Fibroblast of skin of back (primary cell): ENCODE measurements at places on chromosomes 11 and 22.

DNA sequence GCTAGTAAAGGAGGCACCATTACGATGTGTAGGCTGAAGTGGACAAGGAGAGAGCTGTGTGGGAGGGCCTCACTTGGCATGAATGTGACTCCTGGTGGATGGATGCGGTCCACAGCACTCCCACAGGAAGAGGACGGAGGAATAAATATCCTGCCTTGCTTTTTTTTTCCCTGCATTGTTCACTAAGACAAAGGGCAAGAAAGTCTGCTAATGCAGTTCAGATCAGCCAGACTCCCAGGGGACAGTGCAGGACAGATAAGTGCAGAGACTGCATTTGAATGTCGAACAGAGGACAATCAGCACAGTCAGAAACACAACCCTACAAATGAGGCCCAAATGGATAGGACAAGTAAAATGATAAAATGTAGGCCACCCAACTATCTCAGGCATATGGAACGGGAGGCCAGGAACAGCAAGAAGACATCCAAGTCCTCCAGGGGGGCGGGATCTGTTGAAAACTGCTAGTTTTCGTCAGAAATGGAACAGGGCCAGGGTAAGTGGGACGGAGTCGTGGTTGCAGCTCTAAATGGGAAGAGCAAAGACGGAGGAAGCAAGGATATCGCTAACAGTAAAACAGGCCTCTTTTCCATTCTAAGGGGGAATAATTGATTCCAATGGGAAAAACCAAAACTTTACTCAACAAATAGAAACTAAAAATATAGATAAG, 25.2 kb upstream of the OR8B8 start:
- DNase-seq = no peak

DNA sequence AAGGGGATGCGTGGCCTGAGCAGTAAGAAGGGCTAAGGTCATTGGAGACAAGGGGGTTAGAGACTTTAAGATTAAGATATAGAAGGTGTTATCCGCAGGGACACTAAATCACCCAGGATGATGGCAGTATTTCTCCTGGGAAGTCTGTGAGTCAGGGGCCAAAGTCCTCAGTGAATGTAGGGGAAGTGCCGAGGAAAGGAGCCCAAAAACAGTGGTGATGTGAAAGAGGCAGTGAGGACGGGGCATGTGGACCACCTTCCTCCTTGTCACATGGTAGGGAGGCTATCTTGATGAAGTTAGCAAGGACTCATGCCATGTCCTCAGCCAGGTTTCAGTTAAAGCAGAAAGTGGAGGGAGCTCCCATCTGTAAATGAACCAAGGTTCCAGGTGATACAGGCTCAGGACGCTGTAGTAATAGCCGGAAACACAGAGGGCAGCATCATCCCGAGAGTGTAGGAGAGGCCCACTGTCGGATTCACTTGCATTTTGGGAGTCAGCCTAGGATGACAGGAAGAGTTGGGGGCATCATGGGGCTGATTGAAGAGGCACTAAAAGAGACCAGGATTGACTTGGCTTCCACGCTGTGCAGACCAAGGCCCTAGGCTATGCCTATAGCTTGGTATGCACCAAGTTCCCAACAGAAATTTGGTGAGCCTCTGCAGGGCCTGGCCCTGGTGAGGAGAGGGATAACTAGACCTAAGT, 33.5 kb downstream of the WEE1 start:
- DNase-seq = no peak

GRCh38 chr11:132601875-132602274, 930.4 kb downstream of the OPCML start:
- DNase-seq = peak; percentile 75

DNA sequence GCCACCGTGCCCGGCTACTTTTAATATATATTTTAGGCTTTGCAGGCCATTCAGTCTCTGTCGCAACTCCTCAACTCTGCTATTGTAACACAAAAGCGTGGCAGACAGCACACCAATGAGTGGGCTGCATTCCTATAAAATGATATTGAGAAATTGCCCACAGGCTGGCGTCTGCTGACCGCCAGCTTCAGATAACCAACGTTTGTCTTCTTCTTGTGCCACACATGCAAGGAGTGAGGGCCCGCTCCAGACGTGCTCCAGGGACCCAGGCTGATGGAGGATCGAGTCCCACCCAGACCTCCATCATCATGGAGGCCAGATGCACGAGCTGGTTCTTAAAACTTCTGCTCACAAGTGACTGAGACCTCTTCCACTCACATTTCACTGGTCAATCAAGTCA, 35.4 kb upstream of the LINC01488 start:
- DNase-seq = no peak

- DNase-seq = no peak
These were observed 227.8 kb downstream of the ETS1 start for GRCh38 chr11:128359515-128359914.

DNA sequence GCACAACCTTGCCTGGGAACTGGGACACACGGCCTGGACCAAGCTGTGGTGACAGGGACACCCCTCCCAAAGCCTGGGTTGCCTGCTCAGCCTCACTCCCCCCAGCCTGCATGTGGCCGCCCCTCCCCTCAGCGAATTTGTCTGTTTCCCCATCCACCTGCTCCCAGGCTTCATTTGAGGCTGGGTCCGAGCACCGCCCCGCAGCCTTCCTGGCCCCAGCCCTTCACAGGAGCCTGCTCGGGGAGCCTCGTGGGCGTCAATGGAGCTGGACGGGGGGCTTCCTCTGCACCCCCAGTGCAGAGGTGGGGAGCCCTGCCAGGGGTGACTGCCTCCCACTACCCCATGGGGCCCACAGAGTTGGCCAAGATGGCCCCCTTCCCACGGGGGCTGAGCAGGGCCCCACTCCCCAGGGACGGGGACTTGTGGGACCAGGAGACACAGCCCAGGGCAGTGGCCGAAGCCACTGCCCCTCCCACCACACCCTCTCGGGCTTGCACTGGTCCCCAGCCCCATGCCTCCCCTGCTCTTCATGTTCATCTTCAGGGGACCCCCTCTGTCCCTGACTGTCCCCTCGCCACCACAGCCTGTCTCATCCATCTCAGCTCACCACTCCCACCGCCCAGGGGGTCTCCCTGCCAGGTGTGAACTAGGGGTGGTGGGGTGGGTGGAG, 91.7 kb downstream of the WNT7B start:
- no peak for DNase-seq

- DNase-seq = peak; percentile 43
These were observed at the start of gene LRP4 for GRCh38 chr11:46918083-46918787. LRP4 (minus strand) TSS chr11:46918550; CDS start chr11:46918379, 171 bp downstream.

GRCh38 chr11:64353715-64354506, 5.1 kb upstream of the RPS6KA4 start:
- no peak for DNase-seq

GRCh38 chr11:9982127-9982795, 311.8 kb downstream of the SBF2 start:
- peak; percentile 75 for DNase-seq

GRCh38 chr22:47056776-47057470, 294.5 kb downstream of the TBC1D22A start:
- DNase-seq = no peak

DNA sequence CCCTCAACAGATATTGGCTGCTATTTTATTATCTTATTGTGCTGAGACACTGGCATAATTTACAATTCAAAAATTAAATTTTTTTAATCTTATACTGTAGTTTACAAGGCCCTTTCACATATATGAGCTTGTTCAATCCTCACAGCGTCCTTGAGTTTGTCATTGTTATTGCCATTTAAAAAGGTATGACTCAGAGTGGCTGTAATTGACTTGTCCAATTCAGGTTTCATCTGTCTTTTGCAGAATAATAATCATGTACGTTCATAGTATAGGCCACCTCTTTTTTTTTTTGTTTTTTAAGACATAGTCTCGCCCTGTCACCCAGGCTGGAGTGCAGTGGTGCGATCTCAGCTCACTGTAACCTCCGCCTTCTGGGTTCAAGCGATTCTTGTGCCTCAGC, 11.5 kb downstream of the PTPRJ start:
- DNase-seq = no peak

- DNase-seq = peak; percentile 50
These were observed 82.6 kb downstream of the LRRC32 start for GRCh38 chr11:76587820-76588454.

DNA sequence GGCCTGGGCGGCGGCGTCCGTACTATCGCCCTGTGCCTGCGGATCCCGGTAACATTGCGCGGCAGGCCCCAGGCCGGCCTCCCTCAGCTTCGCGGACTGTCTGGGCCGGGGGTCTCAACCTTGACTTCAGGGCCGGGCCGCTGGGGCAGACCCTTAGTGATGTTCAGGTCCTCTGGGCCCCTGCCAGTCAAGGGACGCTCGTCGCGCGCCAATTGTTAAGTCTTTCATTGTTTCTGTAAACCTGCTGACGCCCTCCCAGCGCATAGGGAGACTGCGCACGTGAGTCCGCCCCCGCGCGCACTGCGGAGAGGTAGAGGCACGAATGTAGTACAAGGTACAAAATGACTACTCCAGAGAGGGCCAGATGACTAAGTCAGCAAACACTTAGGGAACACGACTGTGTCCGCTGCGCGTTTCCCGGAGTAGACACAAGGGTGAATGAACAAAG, 451 bp upstream of the HDHD5 start:
- DNase-seq = peak; percentile 65

DNA sequence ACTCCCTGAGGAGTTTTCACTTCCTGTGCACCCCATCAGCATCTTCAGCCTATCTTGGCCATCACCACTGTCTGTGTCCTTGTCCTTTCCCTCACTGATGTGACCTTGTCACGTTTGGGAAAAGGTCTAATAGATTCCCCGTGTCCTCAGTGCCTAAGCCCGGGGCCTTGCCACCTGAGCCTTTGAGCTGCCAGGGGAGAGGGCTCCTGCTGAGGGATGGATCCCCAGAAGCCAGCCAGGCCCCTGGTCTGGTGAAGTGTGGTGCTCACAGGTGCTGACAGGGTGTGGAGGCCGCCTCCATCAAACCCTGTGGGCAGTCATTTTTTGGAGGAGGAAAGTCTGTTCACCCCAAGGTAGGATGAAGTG, 47.2 kb downstream of the GAB4 start:
- no peak for DNase-seq

GRCh38 chr22:46844606-46845210, 82.3 kb downstream of the TBC1D22A start:
- no peak for DNase-seq

GRCh38 chr22:26479043-26479791, 4.4 kb downstream of the HPS4 start:
- DNase-seq = no peak

DNA sequence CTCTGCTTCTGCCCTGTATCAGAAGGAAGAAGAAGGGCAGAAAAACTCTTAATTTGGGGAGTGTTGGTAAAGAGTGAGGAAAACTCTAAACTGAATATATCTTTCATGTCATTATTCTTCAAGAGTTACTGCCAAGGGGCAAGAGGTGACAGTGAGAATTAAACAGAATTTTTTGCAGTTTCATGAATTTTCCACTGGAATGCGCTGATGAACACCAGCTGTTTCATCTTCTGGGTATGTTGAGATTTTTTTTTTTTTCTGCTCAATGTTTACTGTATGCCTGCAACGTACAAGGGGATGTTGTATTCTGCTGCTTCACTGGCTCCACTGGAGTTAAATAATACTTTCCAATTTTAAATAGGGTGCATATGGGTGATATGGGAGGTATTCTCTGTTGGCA, 117.8 kb downstream of the FAM76B start:
- peak; percentile 18 for DNase-seq

GRCh38 chr11:89736566-89736965, 26.5 kb downstream of the TRIM77 start:
- no peak for DNase-seq

DNA sequence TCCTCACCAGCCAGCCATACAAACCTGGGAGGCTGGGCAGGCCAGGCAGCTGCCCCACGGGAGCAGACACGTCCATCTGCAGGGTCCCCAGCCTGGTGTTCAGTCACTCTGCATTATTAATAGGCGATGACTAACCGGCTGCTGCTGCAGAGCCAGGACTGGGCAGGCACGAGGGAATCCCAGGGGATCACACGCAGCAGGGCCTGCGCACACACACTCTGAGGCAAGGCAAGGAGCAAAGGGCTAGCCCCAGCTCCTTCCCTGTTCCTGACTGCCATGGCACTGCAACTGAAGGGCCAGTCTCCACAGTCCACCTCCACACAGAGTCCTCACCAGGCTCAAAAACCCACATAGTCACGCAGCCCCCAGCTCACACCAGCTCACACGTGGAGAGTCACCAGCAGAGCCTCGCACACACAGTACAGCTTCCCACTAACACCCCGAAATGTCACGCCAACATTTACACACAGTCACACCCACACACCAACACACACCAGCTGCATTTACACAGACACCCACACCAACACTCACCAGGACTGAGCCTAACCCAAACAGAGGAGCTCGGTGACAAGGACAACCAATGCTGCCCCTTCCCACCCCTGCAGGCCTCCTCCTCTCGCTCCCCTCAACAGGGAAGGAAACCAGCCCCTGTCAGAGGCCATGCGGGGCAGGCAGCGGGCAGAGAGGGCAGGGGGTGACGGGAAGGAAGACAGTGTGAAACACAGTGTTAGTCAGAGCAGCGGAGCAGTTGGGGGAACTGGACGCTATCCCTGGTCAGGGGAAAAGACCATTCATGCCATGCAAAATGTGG, 47.3 kb downstream of the NRXN2 start:
- DNase-seq = peak; percentile 96

- DNase-seq = peak; percentile 38
These were observed 65.6 kb downstream of the INSC start for GRCh38 chr11:15180212-15180792.

- peak; percentile 64 for DNase-seq
These were observed 82.3 kb downstream of the RCN1 start for GRCh38 chr11:32172848-32173834.

DNA sequence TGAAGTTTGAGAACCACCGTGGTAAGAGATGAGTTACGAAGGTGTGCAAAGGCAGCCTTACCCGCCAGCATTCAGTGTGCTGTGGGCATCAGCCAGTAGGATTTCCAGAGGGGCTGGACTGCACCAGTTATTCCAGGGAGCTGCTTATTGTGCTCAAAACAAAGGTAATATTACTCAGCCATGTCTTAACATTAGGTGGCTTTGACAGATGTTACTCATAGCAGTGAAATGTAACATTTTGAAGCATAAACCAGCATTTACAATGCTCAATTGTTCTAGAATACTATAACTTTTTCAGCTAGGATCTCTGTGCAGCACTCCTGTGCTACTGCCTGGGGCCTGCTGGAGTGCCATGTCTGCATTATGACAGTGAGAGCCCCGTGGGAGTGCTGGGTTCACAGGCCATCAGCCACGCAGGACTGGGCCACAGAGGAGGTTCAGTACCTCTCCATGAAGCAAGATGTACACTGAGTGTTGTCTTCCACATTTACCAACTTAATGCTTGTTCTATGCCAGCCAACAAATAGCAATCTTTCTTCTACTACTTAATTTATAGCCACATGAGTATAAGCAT, 238.1 kb downstream of the CADM1 start:
- no peak for DNase-seq

DNA sequence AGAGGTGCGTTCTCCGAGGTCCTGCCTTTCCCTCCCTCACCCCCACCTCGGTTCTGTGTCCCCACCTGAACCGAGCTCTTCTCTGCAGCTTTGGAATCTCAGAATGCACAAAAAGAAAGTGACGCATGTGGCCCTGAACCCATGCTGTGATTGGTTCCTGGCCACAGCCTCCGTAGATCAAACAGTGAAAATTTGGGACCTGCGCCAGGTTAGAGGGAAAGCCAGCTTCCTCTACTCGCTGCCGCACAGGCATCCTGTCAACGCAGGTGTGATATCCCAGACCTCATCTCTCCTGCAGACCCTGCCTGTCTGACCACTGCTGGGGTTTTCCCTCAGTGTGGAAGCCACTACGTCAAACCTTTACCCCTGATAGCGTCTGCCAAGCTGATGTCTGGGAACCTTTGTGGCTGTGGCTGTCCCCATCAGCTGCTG, 13.9 kb downstream of the ACP2 start:
- DNase-seq = peak; percentile 55
